ENCODE measurements at places on chromosomes 7 and 10.

DNA sequence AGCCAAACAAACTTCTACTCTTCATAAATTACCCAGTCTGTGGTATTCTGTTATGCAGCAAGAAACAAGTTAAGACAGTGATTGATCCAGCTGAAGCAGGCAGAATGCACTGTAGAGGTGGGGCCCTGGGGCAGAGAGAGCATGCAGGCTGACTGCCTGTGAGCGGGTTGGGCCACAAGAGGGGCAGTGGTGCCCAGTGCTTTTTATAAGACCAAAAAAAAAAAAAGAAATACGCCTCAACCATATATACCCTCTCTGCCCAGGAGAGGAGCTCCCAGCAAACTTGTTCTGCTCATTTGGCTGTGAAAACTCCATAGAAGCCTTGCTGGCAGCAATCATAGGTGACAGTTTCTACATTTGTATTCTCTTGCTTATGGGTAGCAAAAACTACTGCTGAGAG is 104.7 kb downstream of the SORBS1 start:
- DNase-seq, result no peak

GRCh38 chr7:17408245-17408903 is 109.9 kb downstream of the AHR start:
- no peak for DNase-seq

GRCh38 chr7:51732116-51732515 is 415.5 kb upstream of the COBL start:
- DNase-seq, result peak; percentile 6

- DNase-seq, result no peak
These were observed 20.8 kb upstream of the RET start for GRCh38 chr10:43055991-43056567.

- no peak for DNase-seq
These were observed 443.2 kb downstream of the RPS24 start for GRCh38 chr10:78476844-78477243.

GRCh38 chr10:46042527-46042926 is 3.5 kb downstream of the MSMB start:
- DNase-seq, result no peak

GRCh38 chr10:100036850-100037249 is 27.1 kb upstream of the DNMBP start:
- no peak for DNase-seq

DNA sequence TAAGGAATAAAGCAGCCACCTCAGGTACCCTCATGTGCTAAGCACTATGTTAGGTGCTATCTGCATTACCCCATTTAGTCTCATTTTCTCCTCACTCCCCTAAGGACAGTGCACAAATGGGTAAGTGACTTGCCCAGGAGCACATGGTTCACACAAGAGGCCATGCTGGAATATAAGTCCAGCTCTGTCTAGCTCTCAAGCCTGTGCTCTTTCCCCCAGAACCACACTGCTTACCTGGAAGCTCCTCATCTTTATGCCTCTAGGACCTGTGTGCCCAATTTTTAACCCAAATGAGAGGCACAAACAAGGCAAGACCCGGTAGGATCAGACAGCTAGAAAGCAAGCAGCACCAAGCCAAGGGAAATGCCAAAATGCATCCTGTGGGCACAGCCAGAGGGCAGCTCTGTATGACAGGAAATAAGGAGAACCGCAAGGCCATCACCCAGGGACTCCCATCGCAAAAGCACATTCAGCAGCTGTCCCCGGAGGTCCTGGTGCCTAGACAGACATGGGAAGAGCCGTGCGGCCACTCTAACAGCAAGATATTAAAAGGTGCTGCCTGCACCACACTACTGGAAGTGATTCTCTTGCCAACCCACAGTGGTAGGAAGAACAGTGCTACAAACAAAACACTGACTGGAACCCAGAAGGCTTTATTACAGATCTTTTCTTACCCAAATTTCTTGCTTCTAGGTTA is 88.1 kb downstream of the GSAP start:
- DNase-seq, result no peak

DNA sequence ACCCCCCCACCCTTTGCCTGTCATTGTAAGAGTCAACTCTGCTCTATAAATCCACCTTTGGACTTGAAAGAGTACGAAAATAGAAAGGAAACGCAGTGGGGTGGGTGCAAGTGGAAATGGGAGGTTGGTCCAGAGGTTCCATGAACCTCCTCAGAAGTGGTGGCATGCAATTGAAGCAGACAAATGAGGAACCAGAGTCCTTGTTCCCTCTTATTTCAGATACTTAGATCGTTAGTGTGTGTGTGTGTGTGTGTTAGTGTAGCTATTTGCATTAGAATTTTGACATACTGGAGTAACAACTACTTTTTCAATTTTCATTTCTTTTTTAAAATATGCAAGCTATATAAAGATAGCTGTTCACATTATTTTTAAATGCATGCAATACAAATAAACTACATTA is 18.1 kb upstream of the TFAM start:
- no peak for DNase-seq

DNA sequence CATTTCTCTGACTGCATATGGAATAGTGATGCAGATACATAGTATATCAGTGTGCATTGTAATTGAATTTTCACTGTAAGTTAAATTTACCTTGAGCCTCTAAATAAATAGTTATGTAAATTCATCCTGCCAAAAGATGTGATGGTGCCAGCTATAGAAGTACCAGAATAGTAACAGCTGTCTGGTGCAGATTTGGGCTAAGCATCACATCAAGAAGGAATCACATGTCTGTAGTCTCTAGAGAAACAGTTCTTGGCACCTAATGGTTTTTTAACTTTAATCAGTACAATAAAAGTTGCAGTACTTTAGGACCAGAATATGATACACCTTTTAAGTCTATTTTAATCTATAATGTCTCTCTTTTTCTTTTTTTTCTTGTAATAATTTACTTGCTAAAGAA is 17.4 kb downstream of the PLEKHA1 start:
- DNase-seq, result no peak

DNA sequence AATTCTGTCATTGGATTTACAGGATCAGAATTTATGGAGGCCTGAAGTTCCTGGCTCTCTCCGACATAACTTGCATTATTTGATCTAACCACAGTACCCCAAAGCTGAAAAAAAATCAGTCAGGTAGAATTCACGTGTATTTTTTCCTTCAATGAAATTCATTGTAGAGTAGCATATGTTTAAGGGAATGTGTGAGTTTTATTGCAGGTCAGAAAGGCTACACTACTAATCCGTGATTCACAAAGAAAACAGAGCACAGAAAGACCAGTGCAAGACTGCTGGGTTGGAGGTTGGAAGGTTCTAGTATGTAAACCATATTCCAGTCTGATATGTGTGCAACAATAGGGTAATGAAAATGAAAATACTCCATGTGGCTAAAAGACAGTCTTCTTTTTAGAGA is 247.0 kb upstream of the FERD3L start:
- no peak for DNase-seq

GRCh38 chr7:109611656-109612055 is 1042.0 kb downstream of the DNAJB9 start:
- no peak for DNase-seq

DNA sequence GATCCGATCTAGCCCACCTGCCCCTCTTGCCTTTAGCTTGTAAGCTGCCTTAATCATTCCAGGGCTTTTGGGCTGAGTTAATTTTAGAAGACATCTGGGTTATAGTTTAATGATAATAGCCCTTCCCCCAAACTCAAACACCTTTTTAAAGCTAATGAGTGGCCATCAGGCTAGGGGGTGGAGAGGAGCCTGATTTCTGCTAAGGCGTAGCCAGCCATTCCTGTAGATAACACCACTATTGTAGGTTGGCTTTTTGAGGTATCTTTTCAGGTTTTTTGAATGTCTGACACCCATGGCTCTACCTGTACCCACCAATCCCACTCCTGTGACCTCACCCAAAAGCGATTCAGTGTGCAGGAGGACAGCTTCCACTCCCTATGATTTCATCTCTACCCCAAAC is 7.6 kb upstream of the SYPL1 start:
- DNase-seq, result no peak

DNA sequence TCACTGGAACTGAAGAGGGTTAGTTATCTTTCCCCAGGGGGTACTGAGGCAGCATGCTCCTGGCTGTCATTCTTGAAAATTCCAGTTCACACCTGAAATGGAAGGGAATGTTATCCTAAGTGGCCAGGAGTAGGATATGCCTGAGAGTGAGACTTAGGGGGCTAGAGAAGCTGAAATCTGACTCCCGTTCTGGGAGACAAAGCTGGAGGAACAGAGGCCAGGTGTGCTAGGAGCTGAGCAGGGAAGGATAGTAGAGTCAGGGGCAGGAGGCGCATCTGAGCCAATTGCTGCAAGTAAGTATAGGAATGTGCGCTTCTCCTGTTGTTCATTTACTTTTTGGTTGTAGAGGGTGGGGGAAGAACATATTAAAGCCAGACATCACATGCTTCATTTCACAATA is 58.1 kb upstream of the KIAA1217 start:
- DNase-seq, result no peak

DNA sequence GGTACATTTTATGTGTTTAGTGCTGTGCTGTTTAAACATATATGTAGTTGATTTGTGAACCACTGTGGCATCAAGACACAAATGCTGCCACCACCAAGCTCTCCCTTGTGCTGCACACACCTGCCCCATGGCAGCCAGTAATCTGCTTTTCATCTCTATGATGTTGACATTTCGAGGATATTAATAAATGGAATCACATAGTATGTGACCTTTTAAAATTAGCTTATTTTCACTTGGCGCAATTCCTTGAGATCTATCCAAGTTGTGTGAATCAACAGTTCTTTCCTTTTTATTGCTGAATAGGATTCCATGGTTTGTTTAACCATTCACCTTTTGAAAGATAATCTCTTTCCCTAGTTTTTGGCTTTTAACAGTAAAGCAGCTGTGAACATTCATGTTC is 73.1 kb downstream of the BMPR1A start:
- no peak for DNase-seq

All from substantia nigra (tissue), 51 donors.